ENCODE measurements at places on chromosomes 7 and 10.

GRCh38 chr10:56316603-56317002, 44.5 kb downstream of the ZWINT start:
- DNase-seq, result no peak

DNA sequence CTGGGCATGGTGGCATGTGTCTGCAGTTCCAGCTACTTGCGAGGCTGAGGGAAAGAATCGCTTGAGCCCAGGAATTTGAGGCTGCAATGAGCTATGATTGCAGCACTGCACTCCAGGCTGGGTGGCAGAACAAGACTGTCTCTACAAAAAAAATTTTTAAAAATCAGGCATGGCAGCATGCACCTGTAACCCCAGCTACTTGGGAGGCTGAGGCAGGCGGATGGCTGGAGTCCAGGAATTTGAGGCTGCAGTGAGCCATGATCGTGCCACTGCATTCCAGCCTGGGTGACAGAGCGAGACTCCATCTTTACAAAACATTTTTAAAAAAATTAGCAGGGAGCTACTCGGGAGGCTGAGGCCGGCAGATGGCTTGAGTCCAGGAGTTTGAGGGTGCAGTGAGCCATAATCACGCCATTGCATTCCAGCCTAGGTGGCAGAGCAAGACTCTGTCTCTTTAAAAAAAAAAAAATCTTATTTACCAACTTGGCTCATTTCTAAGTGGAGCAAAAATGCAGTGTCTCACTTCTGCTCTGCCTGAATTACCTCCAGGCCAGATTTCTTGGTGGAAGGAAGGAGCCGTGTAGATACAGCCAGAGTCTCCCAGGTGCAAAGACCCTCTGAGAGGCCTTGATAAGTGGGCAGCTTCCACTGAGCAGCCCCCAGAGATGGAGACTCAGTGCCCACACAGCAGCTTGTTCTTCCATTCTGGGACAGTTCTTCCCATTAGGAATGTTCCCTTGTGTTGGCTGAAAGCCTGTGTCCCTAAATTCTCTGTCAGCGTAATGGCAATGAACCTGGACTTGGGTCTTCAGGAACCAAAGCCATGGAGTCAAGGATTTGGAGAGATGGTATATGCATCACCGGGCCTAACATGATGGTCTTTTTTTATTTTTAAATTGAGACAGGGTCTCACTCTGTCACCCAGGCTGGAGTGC, 30.0 kb downstream of the GTF2IRD1 start:
- no peak for DNase-seq

- DNase-seq, result no peak
Measured at GRCh38 chr10:83691791-83692596, 447.3 kb upstream of the GHITM start.

- DNase-seq, result no peak
Measured at GRCh38 chr10:72277996-72278667, 4.4 kb downstream of the DDIT4 start.

DNA sequence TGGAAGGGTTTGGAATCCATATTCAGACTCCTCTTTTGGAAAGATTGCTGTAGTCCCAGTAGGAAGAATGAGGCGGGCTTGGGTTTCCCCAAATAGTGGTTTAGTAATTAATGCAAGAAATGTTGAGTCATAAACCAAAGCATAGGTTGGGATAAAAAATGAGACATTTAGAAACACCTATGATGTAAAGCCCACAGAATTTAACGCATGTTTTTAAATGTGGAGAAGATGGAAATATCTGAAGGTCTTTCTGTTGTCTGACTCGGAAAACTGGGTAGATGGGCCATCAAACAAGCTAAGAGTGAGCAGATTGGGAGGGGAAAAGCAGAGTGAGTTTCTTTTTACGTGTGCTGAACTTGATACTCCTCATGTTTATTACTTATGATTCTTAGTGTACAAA, 62.2 kb downstream of the LANCL2 start:
- DNase-seq, result no peak

DNA sequence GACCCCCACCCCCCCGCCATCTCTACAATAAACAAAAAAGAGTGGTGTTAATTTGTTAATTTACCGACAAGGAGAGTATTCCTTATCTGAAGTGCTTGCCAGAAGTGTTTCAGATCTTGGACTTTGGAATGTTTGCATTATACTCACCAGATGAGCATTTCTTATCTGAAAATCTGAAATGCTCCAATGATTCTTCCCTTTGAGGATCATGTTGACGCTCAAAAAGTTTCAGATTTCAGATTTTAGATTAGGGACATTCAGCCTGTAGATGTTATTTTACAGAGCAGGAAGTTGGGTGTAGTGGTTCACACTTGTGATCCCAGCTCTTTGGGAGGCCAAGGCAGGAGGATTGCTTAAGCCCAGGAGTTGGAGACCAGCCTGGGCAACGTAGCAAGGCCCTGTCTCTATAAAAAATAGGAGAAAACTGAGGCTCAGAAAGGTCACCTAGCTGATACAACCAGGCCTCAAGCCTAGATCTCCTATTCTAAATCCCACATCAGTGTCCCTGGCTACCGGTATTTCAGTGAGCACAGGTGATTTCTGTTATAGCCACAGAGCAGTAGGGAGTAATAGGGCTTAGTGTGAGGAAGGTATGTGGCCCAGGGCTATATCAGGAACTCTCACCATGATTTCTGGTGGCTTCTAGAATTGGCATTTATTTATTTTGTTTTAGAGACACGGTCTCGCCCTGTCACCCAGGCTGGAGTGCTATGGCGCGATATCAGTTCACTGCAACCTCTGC, 35.4 kb downstream of the TMEM120A start:
- DNase-seq, result no peak

GRCh38 chr10:66627156-66627555, 298.7 kb upstream of the LRRTM3 start:
- DNase-seq, result peak; percentile 22

- no peak for DNase-seq
Measured at GRCh38 chr10:11285171-11285570, 267.5 kb downstream of the CELF2 start.

DNA sequence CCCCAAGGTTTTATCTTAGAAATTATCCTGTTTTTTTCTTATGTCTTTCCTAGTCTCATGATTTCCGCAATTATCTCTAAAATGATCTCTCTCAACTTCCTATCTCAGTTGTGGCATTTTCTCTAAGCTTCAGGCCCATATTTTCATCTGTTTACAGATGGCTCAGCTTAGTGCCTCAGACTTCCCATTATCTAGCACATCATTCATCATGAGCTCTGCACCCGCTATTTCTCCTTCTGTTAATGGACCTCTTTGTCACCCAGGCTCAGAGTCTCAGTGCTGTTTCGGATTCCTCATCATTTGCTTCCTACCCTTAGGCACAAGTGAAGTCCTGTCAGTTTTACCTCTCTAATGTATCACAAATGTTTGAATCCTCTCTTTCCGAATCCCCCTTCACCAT, 84.1 kb downstream of the BMPR1A start:
- no peak for DNase-seq

- DNase-seq, result no peak
Measured at GRCh38 chr7:100099452-100099851, 1.7 kb downstream of the MCM7 start.

GRCh38 chr7:80185571-80185970, 50.9 kb downstream of the GNAI1 start:
- DNase-seq, result no peak

GRCh38 chr10:96482815-96483588, 30.7 kb downstream of the TLL2 start:
- peak; percentile 69 for DNase-seq

DNA sequence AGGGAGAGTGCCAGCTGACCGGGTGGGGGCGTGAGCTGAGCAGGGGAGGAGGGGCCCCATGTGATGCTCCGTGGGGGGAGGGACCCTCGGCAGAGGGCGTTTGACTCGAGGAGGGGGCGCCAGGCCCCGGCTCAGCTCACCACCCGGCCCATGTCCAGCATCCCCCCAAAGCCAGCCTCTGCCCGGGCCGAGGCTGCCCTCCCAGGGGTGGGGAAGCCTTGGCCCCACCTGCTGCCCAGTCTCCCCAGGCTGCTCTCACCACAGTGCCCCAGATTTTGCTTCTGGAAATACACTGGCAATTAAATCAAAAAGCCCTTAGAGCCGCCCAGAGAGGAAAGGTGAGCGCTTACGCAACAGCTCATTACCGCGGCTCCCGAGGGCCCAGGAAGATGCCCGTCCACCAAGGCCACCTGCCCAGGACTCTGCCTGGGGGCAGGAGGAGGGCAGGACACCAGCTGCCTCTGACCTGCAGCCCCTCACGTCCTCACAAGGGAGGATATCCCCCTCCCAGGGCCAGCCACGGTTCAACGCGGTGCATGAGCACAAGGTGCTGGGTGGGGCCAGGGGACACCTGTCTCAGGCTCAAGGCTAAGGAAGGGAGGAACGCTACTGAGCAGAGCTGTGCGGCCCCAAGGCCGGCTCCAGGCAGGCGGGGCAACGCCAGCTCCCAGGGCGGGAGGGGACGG, 70.0 kb upstream of the INPP5A start:
- DNase-seq, result no peak

GRCh38 chr10:133422223-133422806, 2.1 kb downstream of the SPRN start:
- no peak for DNase-seq

DNA sequence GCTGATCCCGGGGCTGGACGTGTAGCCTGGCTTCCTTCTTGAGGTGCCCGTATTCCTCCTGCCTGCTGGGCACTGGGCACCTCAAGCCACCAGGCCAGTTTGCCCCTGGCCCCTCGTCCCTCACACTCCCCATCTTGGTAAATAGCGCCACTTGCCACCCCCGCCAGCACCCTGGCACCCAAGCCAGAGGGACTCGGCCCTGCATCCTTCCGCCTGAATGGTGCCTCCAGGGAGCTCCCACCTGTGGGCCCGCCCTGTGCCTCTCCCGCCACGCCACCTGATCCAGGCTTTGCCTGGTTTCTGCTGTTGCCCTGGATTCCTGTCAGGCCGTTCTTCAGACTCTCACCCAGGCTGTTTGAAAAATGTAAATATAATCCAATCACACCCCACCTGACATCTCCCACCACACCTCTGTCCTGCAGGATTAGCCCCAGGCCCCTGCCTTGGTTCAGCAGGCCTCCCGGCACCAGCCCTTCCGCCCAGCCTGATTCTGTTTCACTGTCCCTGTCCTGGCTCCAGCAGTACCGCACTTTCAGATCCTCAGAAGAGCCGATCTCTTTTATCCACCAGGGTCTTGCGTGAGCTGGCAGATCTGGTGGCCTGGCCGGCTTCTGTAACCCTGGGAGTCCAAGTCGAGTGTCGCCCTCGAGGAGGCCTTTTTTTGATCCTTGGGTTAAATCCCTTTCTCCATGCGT, 33.8 kb downstream of the WIPI2 start:
- no peak for DNase-seq

DNA sequence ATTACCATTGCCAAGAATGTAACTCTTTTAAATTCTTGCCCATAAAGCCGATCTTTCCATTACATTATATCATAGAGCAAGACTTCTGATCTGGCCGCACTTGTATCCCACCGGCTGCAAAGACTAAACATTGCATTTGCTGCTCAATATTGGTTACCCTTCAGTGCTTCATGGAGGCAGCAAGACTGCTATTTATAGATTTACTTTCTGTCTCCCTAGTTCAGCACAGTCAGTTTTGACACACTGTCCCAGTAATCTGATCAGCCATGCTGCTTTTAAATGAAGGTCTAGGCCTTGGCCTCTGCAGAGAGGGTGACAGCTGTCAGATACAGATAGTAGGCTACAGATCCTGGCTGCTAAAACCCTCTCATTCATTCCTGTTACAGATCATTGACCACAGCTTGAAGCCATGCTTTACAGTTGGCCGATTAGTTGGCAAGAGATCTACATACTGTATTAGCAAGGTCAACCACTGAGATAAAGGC, 562.6 kb upstream of the GALNT17 start:
- DNase-seq, result peak; percentile 85

DNA sequence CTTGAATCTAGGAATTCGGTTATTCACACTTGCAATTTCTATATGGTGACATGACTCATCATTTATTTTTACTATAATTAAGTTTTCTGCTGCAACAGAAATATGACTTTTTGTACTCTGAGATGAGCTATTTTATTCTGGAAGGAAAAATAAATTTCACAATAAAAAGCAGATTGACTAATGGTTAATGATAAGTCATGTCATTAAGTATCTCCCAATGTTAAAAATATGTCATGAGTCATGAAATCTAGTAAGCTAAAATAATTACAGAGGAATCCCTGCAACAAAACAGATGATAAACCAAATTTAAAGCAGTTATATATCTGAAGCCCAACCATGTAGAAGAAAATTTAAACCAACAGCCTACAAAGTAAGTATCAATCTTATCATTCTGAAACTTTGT, 149.2 kb downstream of the CACNA2D1 start:
- no peak for DNase-seq

Measured in hematopoietic multipotent progenitor cell treated with erythropoietin and hydrocortisone succinate and interleukin-3 and kit ligand, for 4 days (in vitro differentiated cells).